ENCODE measurements at places on chromosomes 6 and 20.

DNA sequence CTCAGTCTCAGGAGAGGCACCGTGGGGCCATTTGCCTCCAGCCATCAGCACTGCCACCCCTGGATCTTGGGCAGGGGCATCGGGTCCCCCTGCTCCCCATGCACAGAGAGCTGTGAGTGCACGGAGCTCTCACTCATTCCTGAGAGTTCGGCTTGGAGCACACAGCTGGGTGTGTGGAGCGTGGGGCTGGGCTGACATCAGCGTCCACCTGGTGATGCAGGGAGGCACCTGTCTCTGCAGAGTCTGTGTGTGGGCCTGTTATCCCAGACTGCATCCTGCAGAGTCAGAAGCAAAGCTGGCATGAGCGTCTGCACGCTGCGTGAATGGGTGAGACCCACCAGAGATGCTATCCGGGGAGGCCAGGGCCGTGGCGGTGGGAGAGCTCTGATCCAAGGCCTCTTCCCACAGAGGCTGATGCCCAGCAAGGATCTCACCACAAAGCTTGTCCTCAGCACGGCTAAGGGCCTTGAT is 248.8 kb upstream of the AFDN start:
- no peak for DNase-seq

DNA sequence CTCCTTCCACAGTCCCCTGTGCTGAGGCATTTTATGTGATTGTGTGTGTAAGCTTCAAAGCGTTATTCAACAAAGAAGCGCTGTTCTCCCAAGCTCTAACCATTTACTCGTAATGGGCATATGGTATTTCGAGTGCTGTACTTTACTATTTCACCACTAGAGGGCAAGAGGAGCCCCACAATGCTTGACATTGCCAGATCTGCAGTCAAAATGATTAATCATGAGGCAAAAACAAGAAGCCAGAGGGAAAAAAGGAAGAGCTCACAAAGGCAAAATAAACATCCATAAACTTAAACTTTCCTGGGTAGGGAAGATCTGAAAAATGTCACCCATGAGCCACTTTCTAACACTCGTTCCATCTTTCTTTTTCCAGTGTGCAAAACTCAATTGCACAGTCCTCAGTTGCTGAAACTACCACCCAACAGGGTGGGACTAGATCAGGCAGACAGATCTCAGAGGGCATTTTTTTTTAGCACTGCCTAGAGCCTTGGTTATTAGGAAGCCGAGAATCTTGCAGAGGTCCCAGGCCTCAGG is 215.0 kb upstream of the PLCB4 start:
- DNase-seq = no peak

GRCh38 chr20:11205769-11206362 is 532.1 kb upstream of the JAG1 start:
- no peak for DNase-seq

- no peak for DNase-seq
These were observed 18.3 kb downstream of the RSPO3 start for GRCh38 chr6:127136786-127137185.

DNA sequence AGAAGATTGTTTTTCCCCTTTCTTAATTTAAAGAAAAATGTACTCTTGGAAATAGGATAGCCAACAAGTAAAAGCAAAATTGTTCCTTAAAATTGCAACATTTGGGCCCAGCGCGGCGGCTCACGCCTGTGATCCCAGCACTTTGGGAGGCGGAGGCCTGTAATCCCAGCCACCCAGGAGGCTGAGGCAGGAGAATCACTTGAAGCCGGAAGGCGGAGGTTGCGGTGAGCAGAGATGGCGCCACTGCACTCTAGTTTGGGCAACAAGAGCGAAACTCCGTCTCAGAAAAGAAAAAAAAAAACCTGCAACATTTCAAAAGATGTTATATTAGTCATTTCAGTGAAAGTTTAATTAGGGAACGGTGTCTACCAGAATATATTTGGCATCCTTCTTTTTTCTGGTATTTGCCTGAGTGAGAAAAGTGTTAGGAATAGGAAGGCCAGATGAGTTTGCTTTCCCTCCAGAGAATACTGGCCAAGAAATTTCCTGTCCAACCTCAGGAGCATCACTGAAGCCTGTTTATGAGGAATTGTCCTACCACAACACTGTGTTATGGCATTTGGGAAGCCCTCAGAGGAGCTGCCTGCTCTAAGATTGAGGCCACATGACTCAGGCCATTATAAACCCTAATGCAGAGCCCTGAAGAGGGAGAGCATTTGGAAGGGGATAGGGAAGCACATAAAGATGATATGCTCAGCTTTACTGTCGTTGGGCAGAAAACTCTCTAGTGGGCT is 1.2 kb upstream of the GJA1 start:
- DNase-seq = no peak

All from left cardiac atrium (tissue), 4 donors.